Activated CD4-positive, alpha-beta T cell treated with anti-CD3 and anti-CD28 coated beads, Interleukin-2, Interleukin-4, amounts not matched to agents 100 ng/mL and 50 ng/mL, durations not matched to agents 16 hours and 8 hours (primary cell): ENCODE measurements at places on chromosomes 12 and 14.

DNA sequence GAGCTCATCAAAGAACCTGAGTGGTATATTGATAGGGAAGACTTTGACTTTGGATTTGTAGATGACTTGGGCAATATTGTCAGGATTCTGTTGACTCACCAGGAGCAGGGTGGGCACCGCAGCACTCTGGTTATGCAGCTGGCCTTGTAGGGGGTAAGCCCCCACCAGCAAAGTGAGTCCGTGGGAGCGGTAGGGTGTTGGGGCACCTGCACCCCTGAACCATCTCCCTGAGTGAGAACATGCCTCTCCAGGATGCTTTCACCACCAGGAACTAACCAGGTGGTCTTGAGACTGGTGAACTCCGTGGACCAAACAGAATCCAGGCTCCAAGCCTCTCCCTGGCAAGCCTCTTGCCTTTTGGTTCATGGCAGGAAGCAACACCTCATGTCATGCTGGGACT lies 44.0 kb upstream of the EIF5 start:
- DNase-seq = no peak

DNA sequence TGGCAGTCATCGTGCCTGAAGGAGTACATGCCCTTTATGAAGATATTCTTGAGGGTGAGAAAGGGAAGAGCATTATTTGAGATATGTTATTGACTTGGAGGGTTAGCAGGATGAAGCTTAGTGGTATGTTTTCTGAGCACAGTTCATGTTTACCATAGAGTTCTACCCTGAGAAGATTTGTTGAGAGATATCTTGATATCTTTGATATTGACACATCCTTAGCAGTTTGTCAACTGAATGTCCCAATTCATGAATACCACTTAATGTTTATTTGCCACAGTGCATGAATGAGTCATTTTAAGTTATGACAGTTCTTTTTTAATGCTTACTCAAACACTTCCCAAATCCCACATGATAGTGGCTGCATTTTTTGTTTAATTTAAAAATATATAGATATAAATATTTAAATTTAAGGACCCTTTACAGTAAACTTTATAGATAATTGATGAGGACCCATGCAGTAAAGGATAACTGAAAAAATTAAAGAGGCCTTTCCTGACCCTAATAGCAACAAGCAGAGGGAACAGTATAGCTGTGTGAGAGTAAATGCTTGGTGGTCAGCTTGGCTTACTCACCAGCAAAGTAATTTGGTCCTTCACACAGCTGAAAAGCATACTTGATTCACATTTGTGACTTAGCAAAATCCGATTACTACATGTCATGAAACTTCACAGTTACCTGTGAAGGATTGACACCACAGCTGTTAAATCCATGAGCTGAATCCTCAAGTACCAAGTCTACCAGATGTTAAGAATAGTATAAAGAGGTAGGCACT lies 25.8 kb downstream of the SLC39A9 start:
- no peak for DNase-seq

DNA sequence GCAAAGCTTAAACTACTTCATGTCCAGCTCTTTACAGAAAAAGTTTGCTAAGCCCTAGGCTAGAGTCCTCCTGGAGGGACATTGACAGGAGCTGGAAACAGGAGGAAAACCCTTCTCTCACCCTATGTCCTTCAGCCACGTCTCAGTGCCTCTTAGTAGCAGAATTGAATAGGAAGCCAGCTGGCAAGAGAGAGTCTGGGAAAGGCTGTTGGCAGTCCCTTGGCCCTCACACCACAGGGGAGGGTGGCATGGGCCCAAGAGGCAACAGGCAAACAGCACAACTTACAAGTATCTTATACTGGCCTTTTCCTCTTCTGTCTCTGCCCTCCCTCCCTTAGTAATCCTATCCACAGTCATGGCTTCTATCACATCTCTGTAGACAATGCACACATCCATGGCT lies 27.7 kb upstream of the DHRS2 start:
- DNase-seq = no peak

GRCh38 chr12:65649126-65649525 lies 175.2 kb upstream of the HMGA2 start:
- no peak for DNase-seq

- DNase-seq = no peak
These were observed 138.9 kb upstream of the CLEC14A start for GRCh38 chr14:38394767-38395166.
